ENCODE measurements at places on chromosomes 3 and 15.

GRCh38 chr3:40745381-40746106 is 220.8 kb downstream of the ZNF621 start:
- DNase-seq: no peak

- no peak for DNase-seq
Measured at GRCh38 chr3:172194702-172195406, 155.5 kb downstream of the FNDC3B start.

GRCh38 chr15:71109130-71109529 is 6.1 kb upstream of the THSD4 start:
- DNase-seq: no peak

- DNase-seq: no peak
Measured at GRCh38 chr15:73175382-73175781, 123.1 kb downstream of the NEO1 start.

- DNase-seq: no peak
Measured at GRCh38 chr3:197791892-197792647, 1.0 kb downstream of the LRCH3 start.

- no peak for DNase-seq
Measured at GRCh38 chr15:100186960-100187359, 154.8 kb downstream of the ADAMTS17 start.

GRCh38 chr15:59296181-59296617 is 76.5 kb downstream of the MYO1E start:
- DNase-seq: no peak

DNA sequence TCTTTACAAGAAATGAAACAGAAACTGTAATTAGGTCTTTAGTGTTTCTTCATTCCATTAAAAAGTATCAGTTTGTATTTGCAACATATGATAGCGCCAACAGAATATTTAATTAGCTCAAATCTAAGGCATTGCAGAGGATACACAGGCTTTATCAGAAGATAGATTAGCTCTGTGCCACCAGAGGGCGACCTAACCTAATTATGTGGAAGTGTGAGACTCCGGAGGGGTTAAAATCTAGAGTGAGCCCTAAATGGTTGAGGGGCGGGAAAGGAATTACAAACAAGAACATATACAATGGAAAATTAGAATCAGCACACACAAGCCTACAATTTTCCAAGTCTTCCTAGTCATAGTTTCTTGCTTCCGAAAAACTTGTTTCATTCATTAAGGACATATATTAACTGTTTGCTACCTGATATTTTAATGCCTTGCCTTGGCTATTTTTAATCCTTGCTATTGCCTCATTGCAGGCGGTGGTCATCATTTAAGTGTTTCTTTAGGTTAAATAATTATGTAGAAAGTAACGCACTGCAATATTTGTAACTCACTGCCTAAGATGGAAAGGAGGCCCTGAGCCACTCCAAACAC is 18.0 kb upstream of the RYR3 start:
- no peak for DNase-seq

DNA sequence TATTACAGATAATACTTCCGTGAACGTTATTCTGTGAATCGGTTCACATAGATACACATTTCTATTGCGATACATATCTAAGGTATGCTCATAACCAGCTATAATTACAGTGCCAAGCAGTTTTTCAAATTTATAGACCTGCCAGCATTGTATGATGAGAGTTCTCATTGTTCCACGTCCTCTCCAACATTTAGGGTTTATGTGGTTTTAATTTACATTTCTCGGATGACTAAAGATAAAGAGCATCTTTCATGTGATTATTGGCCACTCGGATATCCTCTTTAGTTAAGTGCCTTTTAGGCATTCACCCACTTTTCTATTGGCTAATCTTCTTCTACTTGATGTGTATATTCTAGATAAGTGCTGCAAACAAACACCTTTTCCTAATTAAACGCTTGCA is 134.7 kb upstream of the CCDC54 start:
- DNase-seq: no peak

- no peak for DNase-seq
Measured at GRCh38 chr3:11832981-11833905, 13.4 kb downstream of the TAMM41 start.

GRCh38 chr3:28859897-28860296 is 421.0 kb upstream of the RBMS3 start:
- no peak for DNase-seq

- no peak for DNase-seq
Measured at GRCh38 chr3:94093151-94093550, 30.3 kb downstream of the NSUN3 start.

GRCh38 chr3:17006132-17006852 is 121.5 kb downstream of the PLCL2 start:
- DNase-seq: no peak

DNA sequence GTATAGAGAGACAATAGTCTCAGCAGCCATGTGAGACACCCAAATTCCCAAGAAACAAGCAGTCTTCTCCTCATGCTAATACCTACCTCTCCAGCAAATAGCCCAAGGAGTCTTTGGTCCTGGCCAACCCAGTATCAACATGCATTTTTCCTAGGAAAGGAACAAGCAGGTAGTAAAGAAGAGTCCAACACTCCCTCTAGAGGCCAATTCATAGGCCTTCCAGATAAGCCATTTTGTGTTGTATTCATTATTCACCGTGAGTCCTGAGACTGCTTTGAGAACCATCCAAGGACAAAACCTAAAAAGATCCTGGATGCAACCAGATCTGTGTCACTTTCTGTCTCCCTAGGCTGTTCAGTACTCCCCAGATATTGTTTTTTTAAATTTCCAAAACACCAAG is 63.6 kb upstream of the SNTN start:
- no peak for DNase-seq

GRCh38 chr15:67508407-67508806 is 12.5 kb upstream of the C15orf61 start:
- no peak for DNase-seq

- no peak for DNase-seq
Measured at GRCh38 chr3:34988296-34988695, 651.0 kb upstream of the ARPP21 start.

- no peak for DNase-seq
Measured at GRCh38 chr3:45793482-45794176, 2.7 kb downstream of the SLC6A20 start.

GRCh38 chr15:101054116-101054515 is 135.0 kb downstream of the LRRK1 start:
- no peak for DNase-seq

DNA sequence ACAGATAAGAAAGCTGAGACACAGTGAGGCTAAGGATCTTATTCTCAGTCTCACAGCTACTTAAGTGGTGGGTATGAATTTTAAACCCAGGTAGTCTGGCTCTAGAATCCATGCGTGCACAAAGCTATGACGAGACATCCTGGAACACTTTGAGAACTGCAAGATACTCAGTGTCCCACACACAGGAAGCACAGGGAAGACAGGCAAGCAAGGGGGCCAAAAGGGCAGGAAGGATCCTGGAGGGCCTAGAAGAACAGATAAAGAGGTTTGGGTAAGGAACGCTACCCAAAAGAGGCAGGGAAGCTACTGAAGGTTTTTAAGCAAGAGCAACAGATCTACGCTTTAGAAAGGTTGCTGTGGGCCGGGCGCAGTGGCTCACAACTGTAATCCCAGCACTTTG is 99.1 kb upstream of the HES1 start:
- DNase-seq: no peak

DNA sequence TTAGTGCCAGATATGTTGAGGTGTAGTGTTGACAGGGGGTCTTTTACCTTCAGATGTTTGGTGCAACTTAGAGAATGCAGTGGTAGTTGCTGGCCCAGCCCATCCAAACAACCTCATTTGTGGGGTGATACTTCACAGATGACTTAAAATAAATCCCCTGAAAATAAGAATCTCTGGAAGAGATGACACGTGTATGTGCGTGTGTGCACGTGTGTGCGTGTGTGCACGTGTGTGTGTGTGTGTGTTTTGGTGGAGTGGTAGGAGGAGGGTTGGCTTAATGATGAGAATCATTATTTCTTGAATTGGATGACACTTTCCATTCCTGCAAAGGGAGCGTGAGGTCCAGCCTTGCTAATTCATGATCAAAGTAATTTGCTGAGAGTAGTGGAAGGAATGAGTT is 31.9 kb downstream of the SNRPN start:
- DNase-seq: no peak

GRCh38 chr3:58408906-58409305 is 24.7 kb downstream of the PDHB start:
- DNase-seq: no peak

GRCh38 chr3:73055583-73055982 is 5.9 kb upstream of the EBLN2 start:
- no peak for DNase-seq

- DNase-seq: no peak
Measured at GRCh38 chr15:70556779-70557178, 206.6 kb downstream of the UACA start.

DNA sequence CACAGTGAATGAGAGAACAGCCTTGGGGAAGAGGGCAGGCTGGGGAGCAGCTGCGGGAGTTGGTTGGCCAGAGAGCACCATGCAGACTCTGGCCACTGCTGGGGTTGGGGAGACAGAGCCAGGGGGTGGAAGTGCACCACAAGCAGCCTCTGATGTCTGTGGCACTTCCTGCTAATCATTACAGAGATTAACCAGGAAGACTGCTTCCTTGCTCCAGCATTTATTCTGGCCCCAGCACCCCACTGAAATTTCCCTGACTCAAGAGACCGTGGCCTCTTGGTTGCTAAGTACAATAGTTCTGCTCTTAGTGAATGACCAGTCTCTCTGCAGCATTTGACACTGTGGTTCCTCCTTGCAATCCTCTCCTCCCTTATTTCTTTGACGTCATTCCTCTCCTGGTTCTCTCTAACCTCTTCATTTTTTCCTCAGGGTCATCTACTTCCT is 266.2 kb upstream of the ROPN1 start:
- no peak for DNase-seq

GRCh38 chr3:56819016-56819809 is 17.5 kb upstream of the ARHGEF3 start:
- DNase-seq: no peak

- no peak for DNase-seq
Measured at GRCh38 chr3:72011485-72011884, 226.5 kb upstream of the PROK2 start.

DNA sequence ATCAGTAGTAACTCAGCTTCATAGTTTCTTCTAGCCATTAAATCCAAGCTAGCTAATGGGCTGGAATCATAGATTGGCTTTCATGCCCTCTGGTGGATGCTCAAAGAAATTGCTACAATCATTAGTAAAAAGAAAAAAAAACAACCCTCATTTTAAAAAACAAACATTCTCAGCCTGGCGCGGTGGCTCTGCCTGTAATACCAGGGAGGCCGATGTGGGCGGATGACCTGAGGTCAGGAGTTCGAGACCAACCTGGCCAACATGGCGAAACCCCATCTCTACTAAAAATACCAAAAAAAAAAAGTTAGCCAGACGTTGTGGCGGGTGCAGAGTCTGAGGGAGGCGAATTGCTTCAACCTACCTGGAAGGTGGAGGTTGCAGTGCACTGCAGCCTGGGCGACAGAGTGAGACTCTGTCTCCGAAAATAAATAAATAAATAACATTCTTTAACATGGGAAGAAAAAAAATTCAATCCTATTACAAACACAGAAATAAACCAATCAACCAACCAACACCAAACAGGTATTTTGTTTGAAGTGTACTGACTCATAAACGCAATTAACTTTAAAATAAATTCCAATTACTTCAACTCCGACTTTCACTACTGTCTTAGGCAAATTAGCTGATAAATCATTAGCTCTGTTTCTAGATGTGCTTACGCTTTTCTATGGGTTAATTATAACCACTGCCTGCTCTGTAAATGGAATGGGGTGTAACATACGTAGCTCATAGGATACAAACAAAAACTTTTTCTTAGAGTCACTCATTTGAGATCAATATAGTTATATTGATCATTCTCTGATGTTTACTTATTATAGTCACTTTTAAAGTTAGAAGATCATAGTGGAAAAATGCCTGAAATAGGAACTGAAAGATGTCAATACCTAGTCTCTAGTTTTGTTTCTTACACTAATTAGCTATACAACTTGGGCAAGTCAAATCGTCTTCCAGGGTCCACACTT is 24.9 kb downstream of the TMEM207 start:
- DNase-seq: no peak

DNA sequence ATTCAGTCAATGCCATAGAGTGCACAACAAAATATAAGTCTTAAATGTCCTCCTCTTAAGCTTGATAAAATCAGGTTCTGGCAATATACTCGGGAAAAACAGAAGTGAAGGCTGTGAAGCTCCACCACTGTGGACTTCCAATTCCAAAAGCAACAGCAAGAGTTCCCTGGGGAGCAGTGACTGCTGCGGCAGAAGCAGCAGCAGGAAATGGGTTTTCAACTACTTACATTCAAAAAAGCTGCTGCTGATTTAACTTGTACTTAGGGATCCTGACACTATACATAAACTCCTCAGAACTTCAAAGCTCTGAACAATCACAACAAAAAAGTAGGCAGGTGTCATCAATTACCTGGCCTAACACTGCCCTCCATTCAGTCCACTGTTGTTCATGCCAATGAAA is 4.7 kb downstream of the CEP152 start:
- no peak for DNase-seq

DNA sequence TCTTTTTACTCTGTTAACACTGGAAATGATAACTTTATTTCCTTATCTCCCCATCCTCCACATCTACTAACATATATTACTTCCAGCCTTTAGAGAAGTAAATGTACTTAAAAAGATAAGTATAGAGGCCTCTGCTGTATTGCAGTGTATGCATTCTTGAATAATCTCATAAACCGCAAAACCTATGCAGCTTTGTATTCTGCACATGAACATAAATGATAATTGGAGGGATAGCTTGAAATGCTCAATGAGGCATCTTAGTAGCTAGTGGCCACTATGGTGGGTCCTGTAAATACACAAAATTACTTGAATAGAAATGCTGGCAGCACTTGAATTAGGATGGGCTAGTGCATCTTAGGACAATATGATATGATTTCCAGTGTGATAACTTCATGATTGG is 77.0 kb downstream of the LYSMD4 start:
- no peak for DNase-seq

DNA sequence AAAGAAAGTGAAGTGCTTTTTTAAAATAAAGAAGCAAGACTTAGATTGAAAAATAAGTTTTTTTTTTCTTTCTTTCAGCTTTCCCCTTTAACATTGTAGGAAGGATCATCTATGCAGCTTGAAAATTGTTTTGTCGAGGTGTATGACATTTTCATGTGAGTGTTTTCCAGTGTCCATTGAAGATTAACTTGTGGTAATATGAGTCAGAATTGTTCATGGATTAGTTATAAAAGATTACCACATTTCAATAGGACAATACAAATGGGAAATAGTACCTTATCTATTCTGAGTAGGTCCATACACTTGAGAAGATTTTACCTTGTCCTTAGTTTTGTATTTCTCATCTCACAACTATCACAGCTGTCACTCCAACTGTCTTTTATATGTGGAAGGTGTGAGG is 1234.7 kb downstream of the NSUN3 start:
- DNase-seq: no peak

- DNase-seq: no peak
Measured at GRCh38 chr3:130925628-130926027, 31.7 kb downstream of the ATP2C1 start.

Measured in stimulated activated CD8-positive, alpha-beta memory T cell treated with anti-CD3 and anti-CD28 coated beads, Interleukin-12 subunit alpha, Interleukin-12 subunit beta, amount 100 ng/mL, for 1 hour (primary cell).